ENCODE measurements at places on chromosomes 16 and 17. TPM values are rescaled to one million over a fixed set of nuclear protein-coding genes. Genes with fewer than 3 reads are reported as not detected.

- no peaks in the 10 kb centered on the region for H3K4me1 ChIP-seq
- no peak overlapping the region for H3K27ac ChIP-seq
- H3K36me3 ChIP-seq, result peaks cover 4% of the 10 kb centered on the region
- no peak overlapping the region for H3K4me3 ChIP-seq
These were observed 31.9 kb downstream of the POLR2A start for GRCh38 chr17:7515911-7516610.

DNA sequence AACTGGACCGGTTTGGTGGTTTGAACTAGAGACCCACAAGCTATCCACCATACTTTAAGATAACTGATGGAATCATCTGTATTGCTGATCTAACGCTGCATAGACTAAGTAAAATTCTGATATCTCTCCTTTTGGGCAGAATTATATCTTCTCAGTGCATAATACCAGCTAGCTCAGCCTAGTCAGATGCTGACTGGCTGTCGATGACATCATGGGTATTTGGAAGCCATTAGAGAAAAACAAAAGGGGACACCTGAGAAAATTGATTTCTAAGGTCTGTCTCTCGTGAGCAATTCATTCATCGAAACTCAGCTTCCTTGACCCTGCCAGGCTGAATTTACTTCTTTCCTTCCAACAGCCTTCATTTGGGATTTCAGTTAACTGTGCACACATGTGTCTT, 263.0 kb upstream of the CCL2 start:
- no peak for DNase-seq
- no peaks in the 10 kb centered on the region for H3K36me3 ChIP-seq
- no peak overlapping the region for H3K27ac ChIP-seq
- peaks cover 14% of the 10 kb centered on the region for H3K27me3 ChIP-seq

- no peak overlapping the region for H3K4me3 ChIP-seq
- no peak for DNase-seq
- peaks cover 19% of the 10 kb centered on the region for H3K4me1 ChIP-seq
- H3K27me3 ChIP-seq, result no peaks in the 10 kb centered on the region
These were observed 836.1 kb upstream of the CDH8 start for GRCh38 chr16:62872339-62872738.

GRCh38 chr17:5509482-5509881, 23.1 kb downstream of the MIS12 start:
- no peak for DNase-seq
- peaks cover 23% of the 10 kb centered on the region for H3K4me1 ChIP-seq
- H3K36me3 ChIP-seq, result no peaks in the 10 kb centered on the region
- H3K27me3 ChIP-seq, result peaks cover 6% of the 10 kb centered on the region

DNA sequence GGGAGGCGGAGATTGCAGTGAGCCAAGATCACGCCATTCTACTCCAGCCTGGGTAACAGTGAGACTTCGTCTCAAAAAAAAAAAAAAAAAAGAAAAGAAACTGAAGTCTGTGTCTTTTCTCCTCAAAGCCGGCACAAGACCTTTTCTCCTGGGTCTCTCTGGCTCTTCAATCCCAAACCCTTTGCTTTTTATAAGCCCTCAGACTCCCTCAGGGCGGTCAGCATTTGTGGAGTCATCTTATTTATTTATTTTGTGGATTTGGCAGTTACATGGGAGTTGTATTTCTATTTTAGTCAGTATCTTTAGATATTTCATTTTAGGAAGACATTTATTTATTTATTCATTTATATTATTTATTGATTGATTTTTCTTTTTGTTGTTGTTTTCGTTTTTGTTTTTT, 57.7 kb upstream of the MAP3K14 start:
- H3K27ac ChIP-seq, result no peak overlapping the region
- DNase-seq, result no peak
- peaks cover 2% of the 10 kb centered on the region for H3K27me3 ChIP-seq
- H3K4me1 ChIP-seq, result peaks cover 21% of the 10 kb centered on the region

DNA sequence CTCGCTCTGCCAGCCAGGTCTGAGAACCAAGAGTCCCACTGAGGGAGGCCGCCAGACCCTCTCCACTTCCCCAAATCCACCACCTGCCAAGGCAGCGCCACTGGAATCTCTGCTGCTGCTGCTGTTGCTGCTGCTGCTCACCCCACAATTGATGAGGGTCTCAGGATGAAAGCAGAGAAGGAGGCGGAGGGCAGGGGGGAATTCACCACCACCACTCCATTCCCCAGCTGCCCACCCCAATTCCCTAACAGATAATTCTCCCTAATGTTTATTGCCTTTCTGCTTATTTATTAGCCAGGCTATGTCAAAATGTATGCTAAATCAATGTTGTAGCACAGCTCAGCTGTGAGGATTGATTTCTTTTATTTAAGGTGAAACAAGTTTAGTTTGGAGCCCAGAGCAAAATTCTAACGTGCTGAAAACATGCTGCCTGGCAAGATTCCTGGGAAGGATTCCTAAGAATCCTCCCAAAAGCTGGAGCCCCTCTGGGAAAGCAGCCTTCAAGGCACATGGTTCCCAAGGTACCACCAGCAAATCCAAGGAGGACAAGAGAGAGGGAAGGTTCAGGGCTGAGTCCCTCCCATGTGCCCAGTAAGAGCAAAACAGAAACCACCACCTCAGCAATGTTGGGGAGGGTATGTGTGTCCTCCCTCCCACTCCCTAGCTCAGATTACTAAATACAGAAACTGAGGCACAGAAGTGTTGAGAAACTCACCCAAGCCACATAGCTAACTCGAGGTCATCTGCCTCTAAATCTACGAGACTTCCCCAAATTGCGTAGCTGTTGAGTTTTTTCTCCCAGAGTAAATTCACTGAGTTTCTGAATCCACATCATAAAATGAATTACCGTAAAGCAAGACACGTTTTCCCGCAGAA, 12.2 kb upstream of the CDH5 start:
- no peak overlapping the region for H3K4me3 ChIP-seq
- peaks cover 11% of the 10 kb centered on the region for H3K4me1 ChIP-seq
- no peak for DNase-seq
- H3K27me3 ChIP-seq, result peaks cover 38% of the 10 kb centered on the region
- no peaks in the 10 kb centered on the region for H3K36me3 ChIP-seq

KCNAB3 gene
- total RNA-seq, result 19.9 TPM

SPATA22 gene
- total RNA-seq, result not detected

WFIKKN2 gene
- total RNA-seq, result 0.07 TPM
